ENCODE measurements at places on chromosomes 12 and 14.

DNA sequence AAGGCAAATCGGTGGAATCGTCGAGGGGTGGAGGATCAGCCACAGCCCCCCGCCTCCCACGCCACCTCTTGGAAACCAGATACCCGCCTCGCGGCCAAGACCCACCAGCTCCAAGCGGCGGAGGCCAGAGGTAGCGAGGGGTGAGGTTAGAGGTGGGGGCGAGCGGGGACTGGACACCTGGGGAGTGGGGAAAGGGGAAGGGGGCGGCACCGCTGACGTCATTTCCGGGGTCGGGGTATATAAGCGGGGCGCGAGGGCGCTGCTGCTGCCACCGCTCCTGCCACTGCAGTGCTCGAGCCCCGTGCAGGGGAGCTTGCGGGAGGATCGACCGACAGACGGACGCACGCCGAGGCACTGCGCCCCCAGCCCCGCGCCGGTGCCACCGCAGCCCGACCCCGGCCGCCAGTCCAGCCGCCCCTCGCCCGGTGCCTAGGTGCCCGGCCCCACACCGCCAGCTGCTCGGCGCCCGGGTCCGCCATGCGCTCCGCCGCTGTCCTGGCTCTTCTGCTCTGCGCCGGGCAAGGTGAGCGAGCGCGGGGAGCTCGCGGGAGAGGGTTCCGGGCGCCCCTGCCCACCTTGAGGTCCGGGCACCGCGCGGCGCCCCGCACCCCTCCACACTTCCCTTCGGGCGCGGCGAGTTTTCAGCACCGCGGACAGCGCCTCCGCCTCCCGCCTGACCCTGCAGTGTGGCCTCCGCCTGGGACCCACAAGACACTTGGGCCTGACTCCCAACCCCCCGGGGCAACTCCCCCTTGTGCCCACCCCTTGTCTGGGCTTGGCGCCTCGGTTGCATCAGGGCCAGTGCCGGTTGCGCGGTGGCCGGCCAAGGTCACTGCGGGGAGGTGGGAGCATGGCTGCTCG lies at the start of gene CHGA:
Gene CHGA (plus strand): TSS at position 268 of the 861 bp plus-strand sequence. CDS start 210 bp downstream, at position 478.
- no peak for DNase-seq

- DNase-seq: no peak
These were observed 87.5 kb downstream of the SCARB1 start for GRCh38 chr12:124776125-124776513.

- DNase-seq: peak; percentile 40
These were observed 733 bp upstream of the P3H3 start for GRCh38 chr12:6827437-6827911.

GRCh38 chr12:13256692-13257045 lies 60.1 kb downstream of the EMP1 start:
- DNase-seq: no peak

GRCh38 chr14:56081139-56081538 lies 37.1 kb upstream of the PELI2 start:
- DNase-seq: no peak

- DNase-seq: no peak
These were observed 89.2 kb downstream of the PDZRN4 start for GRCh38 chr12:41277100-41277945.

- no peak for DNase-seq
These were observed 1043.0 kb downstream of the AACS start for GRCh38 chr12:126108247-126108646.

DNA sequence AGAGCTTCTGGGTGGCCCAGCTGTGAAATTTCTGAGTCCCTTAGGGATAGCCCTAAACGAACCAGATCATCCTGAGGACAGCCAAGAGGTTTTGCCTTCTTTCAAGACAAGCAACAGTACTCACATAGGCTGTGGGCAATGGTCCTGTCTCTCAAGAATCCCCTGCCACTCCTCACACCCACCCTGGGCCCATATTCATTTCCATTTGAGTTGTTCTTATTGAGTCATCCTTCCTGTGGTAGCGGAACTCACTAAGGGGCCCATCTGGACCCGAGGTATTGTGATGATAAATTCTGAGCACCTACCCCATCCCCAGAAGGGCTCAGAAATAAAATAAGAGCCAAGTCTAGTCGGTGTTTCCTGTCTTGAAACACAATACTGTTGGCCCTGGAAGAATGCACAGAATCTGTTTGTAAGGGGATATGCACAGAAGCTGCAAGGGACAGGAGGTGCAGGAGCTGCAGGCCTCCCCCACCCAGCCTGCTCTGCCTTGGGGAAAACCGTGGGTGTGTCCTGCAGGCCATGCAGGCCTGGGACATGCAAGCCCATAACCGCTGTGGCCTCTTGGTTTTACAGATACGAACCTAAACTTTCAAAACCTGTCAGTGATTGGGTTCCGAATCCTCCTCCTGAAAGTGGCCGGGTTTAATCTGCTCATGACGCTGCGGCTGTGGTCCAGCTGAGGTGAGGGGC lies 38.9 kb downstream of the DAD1 start:
- DNase-seq: peak; percentile 82

GRCh38 chr12:62711631-62712241 lies 223.2 kb downstream of the PPM1H start:
- no peak for DNase-seq

DNA sequence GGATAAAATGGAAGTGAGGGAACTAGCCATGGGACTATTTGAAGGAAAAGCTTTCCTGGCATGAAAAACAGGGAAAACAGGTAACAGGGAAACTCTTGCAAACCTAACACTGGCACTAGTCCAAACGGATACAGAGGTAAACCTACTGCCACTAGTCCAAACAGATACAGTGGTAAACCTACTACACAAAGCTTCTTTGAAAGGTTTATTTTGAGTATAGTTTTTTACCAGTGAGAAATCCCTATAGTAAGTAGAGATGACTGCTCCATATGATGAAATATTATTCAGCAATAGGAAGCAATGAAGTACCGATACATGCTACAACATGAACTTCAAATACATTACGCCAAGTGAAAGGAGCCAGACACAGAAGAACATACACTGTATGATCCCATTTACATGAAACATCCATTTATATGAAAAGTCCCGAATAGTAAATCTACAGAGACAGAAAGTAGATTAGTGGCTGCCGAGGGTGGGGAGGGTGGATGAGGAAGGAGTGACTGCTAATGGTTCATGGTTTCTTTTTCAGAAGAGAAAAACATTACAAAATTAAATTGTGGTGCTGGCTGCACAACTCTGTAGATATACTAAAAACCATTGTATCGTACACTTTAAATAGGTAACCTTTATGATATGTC lies 25.5 kb downstream of the SPTLC2 start:
- DNase-seq: no peak

DNA sequence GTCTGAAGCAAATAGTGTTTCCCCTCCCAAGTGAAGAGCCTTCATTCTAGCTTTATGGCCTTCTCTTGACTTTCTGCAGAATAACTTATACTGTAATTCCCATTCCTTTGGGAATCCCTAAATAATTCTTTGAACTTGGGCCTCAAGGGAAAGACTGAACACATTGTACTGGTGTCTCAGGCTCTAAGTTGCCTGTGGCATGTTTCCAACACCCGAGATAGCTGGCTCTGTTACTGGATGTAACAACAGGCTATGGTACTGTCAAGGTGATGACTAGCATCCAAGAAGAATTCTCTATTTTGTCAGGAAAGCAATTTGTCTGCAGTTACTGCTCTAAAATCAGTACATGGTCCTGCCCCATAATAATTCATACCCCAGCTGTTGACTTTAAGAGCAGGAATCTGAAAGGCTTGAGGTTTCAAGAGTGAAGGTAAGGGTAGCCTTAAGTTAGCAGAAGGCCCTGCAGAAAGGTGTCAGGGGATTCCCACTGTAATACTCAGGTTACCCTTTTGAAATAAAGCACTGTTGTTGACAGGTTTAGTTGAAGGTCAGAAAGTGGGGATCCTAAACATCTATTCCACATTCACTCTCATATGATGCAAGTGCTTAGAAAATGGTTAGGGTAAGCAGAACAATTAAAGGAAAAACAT lies 5.2 kb downstream of the GPX2 start:
- no peak for DNase-seq

DNA sequence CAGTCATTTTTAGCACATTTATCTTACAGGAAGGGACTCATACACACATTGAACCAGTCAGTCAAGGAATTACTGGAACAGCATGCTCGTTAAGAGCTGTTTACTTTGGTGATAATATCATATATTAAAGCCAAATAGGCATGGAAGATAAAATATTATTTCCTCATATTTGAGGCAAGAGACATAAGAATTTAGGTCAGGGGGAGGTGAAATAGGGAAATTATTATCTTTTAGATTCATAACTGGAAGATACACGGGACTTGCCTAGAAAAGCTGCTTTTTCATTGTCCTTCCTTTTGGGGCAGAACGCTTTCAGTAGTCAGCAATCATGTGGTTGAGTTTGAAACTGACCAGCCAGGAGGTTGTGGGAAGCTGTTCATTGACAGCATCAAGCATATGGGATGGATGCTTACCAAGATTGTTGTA lies 72.5 kb downstream of the NTN4 start:
- DNase-seq: no peak

- no peak for DNase-seq
These were observed 54.1 kb downstream of the BEGAIN start for GRCh38 chr14:100532906-100533655.

DNA sequence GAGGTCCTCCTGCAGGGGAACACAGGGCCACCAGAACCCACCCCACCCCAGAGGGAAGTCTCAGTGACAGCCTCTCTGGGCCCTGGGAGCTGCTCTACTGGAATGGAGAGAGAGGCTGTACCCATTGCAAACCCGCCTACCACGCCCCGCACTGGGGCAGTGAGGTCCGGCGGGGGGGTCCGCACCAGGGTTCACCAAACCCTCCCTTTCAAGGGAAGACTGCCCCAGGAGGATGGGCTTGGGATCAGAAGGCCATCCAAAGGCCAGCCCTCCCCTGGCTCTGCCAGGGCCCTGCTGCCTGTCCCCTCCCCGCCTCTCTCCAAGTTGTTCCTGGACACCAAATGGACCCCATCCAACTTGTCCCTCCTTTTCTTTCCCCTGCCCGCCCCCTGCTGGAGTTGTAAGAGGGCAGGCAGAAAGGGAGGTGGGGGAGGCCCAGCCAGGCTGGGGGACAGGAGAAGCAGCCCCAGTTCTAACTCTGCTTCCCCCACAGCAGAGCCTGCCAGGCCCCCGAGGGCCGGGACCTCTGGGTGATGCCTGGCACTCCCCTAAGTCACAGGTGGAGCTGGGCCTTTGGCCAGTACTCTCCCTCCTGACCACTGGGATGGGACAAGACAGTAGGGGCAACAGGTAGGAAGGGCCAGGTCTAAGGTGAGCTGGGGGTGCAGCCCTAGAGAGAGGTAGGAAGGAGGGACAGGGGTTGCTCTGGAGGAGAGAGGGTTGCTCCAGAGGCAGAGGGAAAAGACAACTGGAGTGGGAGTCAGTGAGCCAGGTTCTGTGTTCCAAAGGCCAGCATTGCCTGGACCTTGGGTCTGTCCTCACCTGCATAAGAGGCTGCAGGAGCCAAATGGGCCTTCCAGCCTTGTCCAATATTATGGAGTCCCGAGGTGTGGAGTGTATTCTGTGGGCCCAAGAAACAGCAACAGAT lies 3.2 kb upstream of the DIO3 start:
- DNase-seq: no peak

GRCh38 chr14:99387880-99388279 lies 92.8 kb downstream of the SETD3 start:
- no peak for DNase-seq

- DNase-seq: peak; percentile 16
These were observed 966 bp downstream of the SINHCAF start for GRCh38 chr12:31324845-31325523.

DNA sequence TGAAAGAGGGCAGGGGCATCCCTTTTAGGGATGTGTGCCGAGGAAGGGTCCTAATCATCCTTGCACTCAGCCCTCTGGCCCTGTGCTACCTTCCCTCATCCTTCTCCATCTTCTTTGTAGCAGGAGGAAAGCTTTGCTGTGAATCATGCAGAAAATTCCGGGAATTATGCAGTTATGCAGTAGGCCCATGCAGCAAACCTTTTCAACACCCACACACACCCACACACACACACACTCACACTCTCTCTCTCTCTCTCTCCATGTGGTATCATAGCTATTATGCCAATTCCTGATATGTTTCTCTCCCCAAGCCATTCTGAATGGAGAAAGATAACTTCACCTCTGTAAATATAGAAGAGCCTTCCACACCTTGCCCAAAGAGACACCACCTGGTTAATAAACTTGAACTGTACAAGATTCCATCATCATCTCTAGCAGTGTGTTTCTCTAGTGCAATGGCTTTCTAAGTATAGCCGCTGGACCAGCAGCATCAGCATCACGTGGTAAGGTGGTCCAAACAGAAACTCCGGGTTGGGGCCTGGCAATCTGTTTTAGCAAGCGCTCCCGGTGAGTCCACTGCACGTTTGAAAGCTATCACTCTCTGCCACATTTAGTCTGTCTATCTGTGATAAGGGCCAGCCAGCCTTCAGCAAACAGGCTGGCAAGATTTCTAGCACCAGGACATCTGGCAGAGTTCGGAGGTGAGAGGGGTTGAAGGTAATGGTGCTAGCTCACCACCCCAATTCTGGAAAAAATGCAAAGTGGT lies 57.6 kb downstream of the MDM2 start:
- DNase-seq: no peak

- DNase-seq: no peak
These were observed 6.8 kb downstream of the SIX6 start for GRCh38 chr14:60515511-60516289.

GRCh38 chr14:78698991-78699390 lies 528.8 kb downstream of the NRXN3 start:
- no peak for DNase-seq

DNA sequence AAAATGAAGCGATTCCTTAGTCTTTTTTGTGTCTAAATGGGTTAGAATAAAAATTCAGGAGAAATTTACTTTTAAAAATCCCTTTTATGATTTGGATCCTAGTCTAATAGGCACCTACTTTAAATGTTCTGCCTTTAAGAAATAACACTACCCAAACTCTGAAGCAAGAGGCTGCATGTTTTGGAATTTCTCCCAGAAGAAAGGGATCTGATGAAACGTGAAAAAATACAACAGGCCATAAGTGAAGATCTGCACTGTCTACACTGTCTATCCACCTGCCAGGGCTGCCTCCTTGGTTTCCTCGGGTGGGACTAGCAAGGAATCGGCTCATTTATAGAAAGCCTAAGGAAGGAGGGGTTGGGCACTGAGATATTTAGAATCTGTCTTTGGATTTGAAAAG lies 22.1 kb downstream of the ACVR1B start:
- no peak for DNase-seq

DNA sequence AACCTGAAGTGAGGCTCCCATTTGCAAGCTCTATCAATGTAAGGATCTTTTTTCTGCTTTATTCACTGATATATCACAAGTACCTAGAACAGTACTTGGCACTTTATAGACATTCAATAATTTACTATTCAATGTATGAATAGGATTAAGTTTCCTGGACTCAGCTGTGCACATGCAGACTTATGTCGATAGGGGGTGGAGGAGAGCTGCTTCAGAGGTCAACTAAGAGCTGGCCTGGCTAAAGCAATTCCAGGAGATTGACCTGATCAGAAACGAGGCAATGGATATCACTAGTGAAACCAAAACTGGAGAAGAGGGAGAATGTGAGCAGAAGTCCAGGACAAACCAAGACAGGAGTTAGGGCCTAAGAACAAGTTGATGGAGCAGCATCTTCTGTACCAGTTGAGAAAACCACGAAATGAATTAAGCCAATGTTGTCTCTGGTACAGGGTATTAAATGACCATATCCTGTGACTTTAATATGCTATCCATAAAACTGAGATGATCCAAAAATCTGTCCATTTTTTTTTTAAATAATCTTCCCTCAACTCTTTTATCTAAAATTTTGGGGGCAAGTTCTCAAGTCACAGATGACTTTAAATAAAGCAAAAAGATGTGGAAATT lies 169.2 kb downstream of the PIK3C2G start:
- no peak for DNase-seq
